ENCODE measurements at places on chromosomes 5 and 9. TPM values are rescaled to one million over a fixed set of nuclear protein-coding genes. Genes with fewer than 3 reads are reported as not detected.

GRCh38 chr9:71984403-71984802 is 73.0 kb downstream of the C9orf85 start:
- DNase-seq = no peak

GRCh38 chr5:168364151-168364661 is 72.8 kb downstream of the WWC1 start:
- no peak for DNase-seq

DNA sequence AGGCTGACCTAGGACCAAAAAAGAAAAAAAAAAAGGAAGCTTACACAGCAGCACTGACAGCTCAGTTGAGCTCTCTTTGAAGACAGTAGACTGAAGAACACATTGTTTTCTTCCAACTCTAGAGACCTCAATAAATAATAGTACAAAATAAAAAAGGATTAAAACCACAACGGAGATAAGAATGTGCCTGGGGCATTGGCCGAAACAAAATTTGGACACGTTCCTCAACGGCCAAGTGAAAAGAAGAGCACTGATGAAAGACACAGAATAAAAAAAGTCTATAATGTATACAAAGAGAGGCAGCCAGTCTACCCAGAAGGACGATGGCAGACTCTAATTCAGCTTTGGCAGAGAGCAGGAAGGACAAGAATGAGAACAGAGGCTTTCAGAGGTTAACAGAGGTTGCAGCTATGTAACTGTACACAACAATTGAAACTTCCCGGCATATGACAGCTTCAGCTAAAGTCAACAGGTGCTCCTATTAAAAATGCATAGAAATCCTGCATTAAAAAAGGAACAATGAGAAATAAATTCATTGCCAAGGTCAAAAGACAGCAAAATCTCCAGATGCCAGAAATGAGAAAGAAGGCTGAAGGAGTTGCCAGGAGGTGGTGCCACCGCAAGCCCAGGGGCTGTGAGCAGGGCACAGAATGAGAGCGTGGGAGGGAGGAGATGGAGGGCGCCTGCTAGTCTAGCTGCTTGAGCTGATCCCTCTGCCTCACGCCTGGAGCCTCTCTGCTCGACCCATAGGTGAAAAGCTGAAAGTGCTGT is 113.9 kb downstream of the DCP2 start:
- no peak for DNase-seq

DNA sequence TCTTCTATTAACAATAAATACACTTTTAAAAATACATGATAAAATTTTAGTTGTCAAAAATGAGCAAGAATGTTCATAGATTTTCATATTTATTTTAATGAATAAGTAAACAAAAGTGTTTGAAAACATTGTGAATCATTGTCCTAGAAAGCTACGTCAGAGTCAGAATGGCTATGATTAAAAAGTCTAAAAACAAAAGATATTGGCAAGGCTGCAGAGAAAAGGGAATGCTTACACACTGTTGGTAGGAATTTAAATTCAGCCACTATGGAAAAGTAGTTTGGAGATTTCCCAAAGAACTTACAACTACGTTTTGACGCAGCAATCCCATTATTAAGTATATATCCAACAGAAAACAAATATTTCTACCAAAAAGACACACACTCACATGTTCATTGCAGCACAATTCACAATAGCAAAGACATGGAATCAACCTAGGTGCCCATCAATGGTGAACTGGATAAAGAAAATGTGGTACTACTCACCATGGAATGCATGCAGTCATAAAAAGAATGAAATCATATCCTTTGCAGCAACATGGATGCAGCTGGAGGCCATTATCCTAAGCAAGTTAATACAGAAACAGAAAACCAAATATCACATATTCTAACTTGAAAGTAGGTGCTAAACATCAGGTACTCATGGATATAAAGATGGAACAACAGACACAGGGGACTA is 49.2 kb upstream of the FBXL17 start:
- no peak for DNase-seq

- DNase-seq = peak; percentile 39
Observed at GRCh38 chr9:14315875-14316601, 2.1 kb upstream of the NFIB start.

DNA sequence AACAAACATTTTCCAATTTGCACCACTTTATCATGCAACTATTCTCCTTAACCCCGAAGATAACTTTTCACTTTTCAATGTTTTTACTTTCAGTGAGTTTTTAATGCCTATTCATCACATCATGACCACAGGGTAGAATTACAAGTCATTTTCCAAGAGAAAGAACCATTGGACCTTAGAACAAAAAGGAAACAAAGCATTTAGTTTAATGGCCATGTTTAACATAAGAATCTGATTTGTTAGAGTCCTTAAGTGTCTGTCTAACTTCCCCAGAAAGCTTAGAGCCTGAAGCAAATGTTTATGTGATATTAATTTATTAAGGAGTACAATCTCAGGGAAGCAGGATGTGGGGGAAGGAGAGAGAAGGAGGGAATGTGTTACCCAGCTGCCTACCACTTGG is 325.8 kb upstream of the RIOK2 start:
- DNase-seq = no peak

The ARL14EPL gene
- total RNA-seq = 0.25 TPM

The ARL10 gene
- 46.0 TPM for total RNA-seq

Measured in mesothelial cell of epicardium (in vitro differentiated cells).